ENCODE measurements at places on chromosomes 11 and 22. TPM values are rescaled to one million over a fixed set of nuclear protein-coding genes. Genes with fewer than 3 reads are reported as not detected.
A peak's percentile ranks its signal among the peaks of the same experiment; 100 is the strongest.

DNA sequence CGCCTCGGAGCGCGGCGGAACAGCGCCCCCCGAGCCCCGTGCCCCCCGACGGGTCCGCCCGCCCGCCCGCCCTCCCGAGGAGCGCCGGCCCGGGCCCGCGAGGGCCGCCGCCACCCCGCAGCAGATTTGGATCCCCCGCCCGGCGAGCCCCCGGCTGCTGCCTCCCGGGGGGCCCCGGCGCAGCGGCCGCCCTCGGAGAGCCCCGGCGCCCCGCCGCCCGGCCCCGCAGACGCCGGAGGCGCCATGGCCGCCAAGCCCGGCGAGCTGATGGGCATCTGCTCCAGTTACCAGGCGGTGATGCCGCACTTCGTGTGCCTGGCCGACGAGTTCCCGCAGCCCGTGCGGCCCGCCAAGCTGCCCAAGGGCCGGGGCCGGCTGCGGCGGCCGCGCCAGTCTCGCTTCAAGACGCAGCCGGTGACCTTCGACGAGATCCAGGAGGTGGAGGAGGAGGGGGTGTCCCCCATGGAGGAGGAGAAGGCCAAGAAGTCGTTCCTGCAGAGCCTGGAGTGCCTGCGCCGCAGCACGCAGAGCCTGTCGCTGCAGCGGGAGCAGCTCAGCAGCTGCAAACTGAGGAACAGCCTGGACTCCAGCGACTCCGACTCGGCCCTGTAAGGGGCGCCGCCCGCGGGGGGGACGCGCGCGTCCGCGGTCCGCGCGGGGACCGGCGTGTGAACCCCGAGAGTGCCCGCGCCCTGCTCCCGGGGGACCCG is 380 bp downstream of the C11orf96 start:
- no peak for DNase-seq

GRCh38 chr11:131840545-131840944 is 470.1 kb downstream of the NTM start:
- no peak for DNase-seq

- no peak for DNase-seq
Measured at GRCh38 chr22:25847451-25847850, 105.5 kb downstream of the MYO18B start.

GRCh38 chr11:112555491-112556364 is 295.1 kb upstream of the PLET1 start:
- peak; percentile 82 for DNase-seq

- DNase-seq = no peak
Measured at GRCh38 chr11:76030968-76031590, 175.2 kb downstream of the WNT11 start.

DNA sequence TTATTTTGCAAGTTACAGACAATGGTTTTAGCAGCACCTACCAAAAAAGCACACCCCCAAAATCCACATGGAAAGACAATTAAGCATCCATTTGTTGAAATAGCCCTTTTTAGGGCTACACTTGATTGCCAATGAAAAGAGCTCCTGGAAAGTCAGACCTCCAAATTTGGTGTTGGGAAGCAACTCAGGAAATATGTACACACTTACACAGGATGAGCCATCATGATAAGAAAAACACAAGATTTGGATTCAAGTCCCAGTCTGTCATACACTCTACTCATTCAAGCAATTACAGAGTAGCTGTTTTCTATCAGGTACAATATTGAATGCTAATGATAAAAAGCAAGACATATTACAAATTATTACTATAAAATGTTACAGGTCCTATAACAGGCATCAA is 31.5 kb downstream of the FAM168A start:
- no peak for DNase-seq

DNA sequence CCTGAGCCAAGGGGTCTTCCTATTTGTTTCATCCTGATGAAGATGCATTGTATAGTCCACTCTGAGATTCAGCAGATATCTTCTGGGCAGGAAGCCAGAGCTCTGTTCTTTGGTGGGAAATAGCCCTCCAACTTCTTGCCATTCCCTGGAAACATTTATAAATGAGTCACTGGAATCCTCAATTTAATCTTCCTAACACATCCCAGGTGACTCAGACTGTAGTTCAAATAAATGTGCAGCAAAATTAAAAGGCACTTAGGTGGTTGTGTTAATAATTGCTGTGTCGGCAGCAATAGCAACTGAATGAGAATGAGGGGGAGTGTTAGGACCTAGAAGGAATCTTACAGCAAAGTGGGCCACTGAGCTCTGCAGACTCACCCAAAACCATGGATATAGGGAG is 108.6 kb downstream of the INSC start:
- DNase-seq = no peak

GRCh38 chr22:22800716-22801115 is 86.9 kb upstream of the IGLL5 start:
- no peak for DNase-seq

- no peak for DNase-seq
Measured at GRCh38 chr11:20172721-20173447, 12.6 kb upstream of the DBX1 start.

DNA sequence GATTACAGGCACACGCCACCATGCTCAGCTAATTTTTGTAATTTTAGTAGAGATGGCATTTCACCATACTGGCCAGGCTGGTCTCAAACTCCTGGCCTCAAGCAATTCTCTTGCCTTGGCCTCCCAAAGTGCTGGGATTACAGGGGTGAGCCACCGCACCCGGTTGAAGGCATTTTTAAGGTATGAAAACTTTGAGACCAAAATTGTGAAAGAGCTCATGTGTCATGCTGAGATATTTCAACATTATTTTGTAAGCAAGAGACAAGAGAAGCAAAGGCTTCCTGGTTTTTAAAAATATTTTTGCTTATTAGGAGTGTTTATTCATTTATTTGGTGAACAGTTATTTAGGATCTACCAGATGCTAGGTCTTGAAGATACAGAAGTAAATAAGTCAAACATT is 6.8 kb downstream of the NHERF4 start:
- DNase-seq = no peak

GRCh38 chr11:127564810-127565209 is 564.2 kb upstream of the KIRREL3 start:
- no peak for DNase-seq

- no peak for DNase-seq
Measured at GRCh38 chr11:133985981-133986944, 29.5 kb upstream of the IGSF9B start.

DNA sequence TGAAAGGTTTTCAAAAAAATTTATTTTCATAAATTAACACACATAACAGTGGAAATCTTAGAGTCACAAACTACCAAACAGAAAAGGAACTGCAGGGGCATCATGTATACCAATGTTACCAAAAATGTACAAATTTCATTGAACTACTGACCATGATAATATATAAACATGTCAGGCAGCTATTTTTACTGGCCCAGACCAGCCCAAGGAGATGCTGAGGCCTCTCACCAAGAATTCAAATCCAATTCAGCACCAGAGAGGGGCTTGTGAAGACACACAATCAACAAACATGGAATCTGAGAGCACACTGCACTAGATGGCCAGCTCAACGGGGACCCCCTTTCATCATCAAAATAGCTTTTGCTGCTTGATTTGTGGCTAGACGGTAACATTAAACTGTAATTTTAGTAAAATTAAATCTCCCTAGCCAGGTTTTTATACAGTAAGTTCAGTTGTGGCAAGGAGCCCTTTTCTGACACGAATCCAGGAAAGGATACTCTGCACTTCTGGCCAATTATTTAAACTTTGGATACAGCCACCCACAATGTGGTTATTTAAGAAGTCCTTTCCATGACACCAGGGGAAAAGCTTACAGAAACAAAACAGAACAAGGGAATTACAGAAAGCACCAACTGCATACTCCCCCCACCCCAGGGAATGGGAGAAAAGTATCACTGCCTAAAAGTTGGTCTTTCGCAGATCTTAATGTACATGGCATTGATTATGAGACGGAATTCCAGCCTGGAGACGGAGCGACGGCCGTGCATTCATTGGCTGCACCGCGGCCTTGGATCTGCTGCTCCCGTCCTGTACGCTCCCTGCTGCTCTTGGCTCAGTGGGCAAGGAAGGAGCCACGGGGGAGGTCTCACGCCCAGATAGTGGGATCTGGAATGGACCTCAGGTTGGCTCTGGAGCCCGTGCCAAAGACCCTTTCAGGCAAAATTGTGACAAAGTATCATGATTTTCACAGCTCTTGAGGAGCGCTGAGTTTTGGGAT is 19.6 kb upstream of the PISD start:
- DNase-seq = no peak

- DNase-seq = no peak
Measured at GRCh38 chr11:129747071-129747470, 68.6 kb upstream of the TMEM45B start.

DNA sequence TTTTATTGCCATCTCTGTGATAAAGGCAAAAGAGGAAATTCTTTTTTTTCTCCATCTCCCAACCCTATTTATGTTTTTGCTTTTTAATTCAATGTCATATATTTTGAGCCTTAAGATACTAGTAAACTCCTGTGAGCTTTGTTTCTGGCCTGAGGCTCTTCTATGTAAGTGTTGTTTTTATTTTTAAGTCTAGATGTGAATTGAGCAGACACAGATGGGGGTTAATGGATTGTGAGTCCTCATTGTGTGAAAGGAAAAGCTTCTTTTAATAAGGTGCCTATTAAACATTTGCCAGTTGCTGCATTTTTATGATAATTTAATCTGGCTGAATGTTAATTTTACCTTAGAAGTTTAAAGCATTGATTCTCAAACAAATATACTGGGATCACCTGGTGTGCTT is 2337.9 kb upstream of the RAG2 start:
- DNase-seq = no peak

DNA sequence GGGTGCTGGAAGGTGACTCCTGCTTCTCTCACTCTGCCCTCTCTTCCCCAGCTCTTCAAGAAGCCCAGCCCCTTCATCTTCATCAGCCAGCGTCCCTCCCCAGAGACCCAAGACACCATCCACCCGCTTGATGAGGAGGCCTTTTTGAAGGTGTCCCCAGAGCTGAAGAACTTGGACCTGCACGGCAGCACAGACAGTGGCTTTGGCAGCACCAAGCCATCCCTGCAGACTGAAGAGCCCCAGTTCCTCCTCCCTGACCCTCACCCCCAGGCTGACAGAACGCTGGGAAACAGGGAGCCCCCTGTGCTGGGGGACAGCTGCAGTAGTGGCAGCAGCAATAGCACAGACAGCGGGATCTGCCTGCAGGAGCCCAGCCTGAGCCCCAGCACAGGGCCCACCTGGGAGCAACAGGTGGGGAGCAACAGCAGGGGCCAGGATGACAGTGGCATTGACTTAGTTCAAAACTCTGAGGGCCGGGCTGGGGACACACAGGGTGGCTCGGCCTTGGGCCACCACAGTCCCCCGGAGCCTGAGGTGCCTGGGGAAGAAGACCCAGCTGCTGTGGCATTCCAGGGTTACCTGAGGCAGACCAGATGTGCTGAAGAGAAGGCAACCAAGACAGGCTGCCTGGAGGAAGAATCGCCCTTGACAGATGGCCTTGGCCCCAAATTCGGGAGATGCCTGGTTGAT is 12.6 kb downstream of the IL10RA start:
- DNase-seq = no peak

GRCh38 chr22:17814830-17815229 is 40.6 kb upstream of the BID start:
- no peak for DNase-seq

GRCh38 chr11:56331861-56332491 is 13.9 kb upstream of the OR8K1 start:
- DNase-seq = no peak

GRCh38 chr22:33579448-33580093 is 340.7 kb downstream of the LARGE1 start:
- DNase-seq = peak; percentile 32

DNA sequence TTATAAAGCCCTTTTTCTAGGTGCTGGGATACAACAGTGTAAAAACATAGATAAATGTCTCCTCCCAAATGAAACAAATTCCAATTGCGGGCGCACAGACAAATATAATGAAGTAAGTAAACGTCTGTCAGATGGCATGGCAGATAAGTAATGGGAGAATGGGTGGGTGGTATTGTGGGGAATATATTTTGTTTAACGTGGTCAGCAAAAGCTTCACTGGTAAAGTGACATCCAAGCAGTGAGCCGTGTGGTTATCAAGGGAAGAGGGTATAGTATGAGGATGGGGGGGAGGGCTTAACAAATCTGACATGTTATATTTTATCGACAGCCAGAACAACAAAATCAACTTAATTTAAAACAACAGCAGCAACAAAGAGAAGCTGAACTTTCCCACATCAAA is 1.2 kb downstream of the SVIP start:
- DNase-seq = no peak

TREH gene
- not detected for total RNA-seq

CD3D gene
- total RNA-seq = 321 TPM

NUCB2 gene
- 38.1 TPM for total RNA-seq

DSCAML1 gene
- 0.29 TPM for total RNA-seq

ART1 gene
- not detected for total RNA-seq

HPX gene
- total RNA-seq = 0.56 TPM

CCDC81 gene
- total RNA-seq = 0.83 TPM

Data from activated CD4-positive, alpha-beta memory T cell treated with anti-CD3 and anti-CD28 coated beads for 36 hours (primary cell).